ENCODE measurements at places on chromosomes 5 and 9. TPM values are rescaled to one million over a fixed set of nuclear protein-coding genes. Genes with fewer than 3 reads are reported as not detected.

The PCDHB11 gene
- 1.1 TPM for polyA plus RNA-seq

The HEMGN gene
- polyA plus RNA-seq, result not detected

The ENTPD2 gene
- not detected for polyA plus RNA-seq

The CMBL gene
- polyA plus RNA-seq, result 16.6 TPM

The ARL14EPL gene
- polyA plus RNA-seq, result not detected

The CDO1 gene
- polyA plus RNA-seq, result 40.0 TPM

The LIX1 gene
- polyA plus RNA-seq, result 5.0 TPM

The AGPAT2 gene
- not detected for polyA plus RNA-seq

The BHMT2 gene
- polyA plus RNA-seq, result not detected

The FOXD4L6 gene
- polyA plus RNA-seq, result not detected

The CENPP gene
- polyA plus RNA-seq, result 27.1 TPM

The CDKN2B gene
- polyA plus RNA-seq, result 25.9 TPM

The PCDHA11 gene
- polyA plus RNA-seq, result 2.8 TPM

The TAS2R1 gene
- polyA plus RNA-seq, result not detected

The ENTR1 gene
- 0.69 TPM for polyA plus RNA-seq

The GLRX gene
- 86.6 TPM for polyA plus RNA-seq

The KLHL3 gene
- polyA plus RNA-seq, result 50.7 TPM

The DDX4 gene
- not detected for polyA plus RNA-seq

The PCDHB9 gene
- 0.21 TPM for polyA plus RNA-seq

The UIMC1 gene
- polyA plus RNA-seq, result 11.2 TPM

The CYLC2 gene
- polyA plus RNA-seq, result not detected

The ZNF366 gene
- polyA plus RNA-seq, result not detected

The TLR4 gene
- 2.2 TPM for polyA plus RNA-seq

The PCDHGA12 gene
- 3.6 TPM for polyA plus RNA-seq

The MEIKIN gene
- 0.85 TPM for polyA plus RNA-seq

The GMCL2 gene
- not detected for polyA plus RNA-seq

The HCN1 gene
- 103 TPM for polyA plus RNA-seq

The TPRN gene
- polyA plus RNA-seq, result 0.99 TPM

The TERT gene
- not detected for polyA plus RNA-seq

The PHF24 gene
- polyA plus RNA-seq, result 10.5 TPM

The TMEM215 gene
- polyA plus RNA-seq, result not detected

The SAPCD2 gene
- polyA plus RNA-seq, result 0.24 TPM

The PCDHGA9 gene
- 1.9 TPM for polyA plus RNA-seq

The CNOT8 gene
- 21.7 TPM for polyA plus RNA-seq

The SAXO1 gene
- not detected for polyA plus RNA-seq

Data from Purkinje cell (primary cell).